ENCODE measurements at places on chromosomes 2 and 18.

DNA sequence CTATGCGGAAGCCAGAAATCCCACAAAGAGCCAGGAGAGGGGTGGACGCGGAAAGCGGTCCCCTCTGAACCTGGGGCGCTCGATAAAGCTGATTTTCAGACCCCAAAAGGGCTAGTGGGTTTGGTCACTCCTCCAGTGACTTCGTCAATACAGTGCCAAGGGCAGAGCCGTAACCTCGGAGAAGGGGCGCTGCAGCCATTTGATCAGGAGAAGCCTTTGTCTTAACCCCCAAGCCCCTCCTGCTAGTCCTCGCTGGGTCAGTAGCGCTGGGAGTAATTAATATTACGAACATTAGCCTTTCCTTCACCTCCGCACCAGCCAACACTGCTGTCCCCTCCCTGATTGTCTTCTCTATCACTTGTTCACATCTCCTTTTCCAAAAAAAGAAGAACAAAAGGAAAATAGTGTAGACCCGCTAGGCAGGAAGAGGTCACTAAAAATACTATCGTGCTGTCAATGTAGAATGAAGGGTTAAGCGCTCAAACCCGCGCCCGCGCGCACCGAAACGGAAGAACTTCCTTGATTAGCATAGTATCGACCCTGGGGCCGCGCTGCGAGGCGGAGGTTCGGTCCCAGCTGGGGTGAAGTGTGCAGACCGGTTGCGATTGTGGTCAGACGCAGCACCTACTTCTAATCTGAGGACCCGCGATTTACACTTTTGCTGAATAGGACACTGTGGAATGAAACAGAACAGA, 63.2 kb upstream of the MAPRE2 start:
- DNase-seq: peak; percentile 59

GRCh38 chr2:127810156-127810618, 784 bp downstream of the WDR33 start:
- no peak for DNase-seq

DNA sequence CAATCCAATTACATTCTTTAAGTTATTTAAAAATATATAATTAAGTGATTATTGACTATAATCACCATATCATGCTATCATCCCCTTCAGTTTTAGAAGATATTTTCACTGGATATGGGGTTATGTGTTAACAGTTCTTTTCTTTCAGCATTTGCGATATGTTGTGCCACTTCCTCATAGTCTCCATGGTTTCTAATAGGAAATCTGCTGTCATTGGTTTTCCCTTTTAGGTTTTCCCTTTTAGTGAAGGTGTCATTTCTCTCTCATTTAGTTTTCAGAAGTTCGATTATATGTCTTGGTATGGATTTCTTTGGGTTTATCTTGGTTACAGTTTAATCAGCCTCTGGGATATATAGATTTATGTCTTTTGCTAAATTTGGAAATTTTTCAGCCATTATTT, 34.8 kb upstream of the EPG5 start:
- DNase-seq: no peak

GRCh38 chr2:70047451-70047850, 39.8 kb upstream of the PCBP1 start:
- no peak for DNase-seq

DNA sequence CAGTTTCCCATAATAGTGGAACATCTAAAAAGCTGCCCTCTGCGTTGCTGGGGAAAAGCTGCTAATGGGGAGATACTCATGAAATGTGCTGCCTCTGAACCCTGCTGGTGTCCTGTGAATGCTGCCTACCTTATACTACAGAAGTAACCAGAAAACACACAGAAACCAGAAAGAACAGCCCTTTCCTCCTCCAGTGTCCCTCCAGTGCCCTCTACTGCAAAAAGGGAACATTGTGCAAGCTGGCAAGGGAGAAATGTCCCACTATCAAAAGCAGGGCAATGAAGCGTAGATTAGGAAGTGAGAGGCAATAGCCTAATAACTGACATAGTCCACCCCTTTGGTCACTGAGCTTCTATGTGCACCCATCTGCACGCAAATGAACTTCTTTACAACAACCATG, 162.7 kb upstream of the ETAA1 start:
- no peak for DNase-seq

DNA sequence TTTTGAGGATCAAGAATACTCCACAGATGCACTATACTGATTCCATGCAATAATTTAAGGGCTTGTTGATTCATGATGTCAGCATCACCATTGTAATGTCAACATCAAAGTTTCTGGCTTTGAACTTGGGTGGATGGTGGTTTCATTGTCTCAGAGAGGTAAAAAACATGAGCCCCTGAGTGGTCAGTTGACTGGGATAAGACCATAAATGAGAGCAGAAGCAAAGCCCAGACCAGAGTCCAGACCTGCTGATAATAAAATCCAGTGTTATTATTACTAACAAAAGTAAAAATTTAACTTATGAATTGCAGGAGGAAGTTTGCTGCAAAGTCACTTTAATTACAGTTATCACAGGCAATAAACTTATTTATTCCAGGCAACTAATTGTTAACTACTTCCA, 358.2 kb downstream of the GALNT13 start:
- no peak for DNase-seq

DNA sequence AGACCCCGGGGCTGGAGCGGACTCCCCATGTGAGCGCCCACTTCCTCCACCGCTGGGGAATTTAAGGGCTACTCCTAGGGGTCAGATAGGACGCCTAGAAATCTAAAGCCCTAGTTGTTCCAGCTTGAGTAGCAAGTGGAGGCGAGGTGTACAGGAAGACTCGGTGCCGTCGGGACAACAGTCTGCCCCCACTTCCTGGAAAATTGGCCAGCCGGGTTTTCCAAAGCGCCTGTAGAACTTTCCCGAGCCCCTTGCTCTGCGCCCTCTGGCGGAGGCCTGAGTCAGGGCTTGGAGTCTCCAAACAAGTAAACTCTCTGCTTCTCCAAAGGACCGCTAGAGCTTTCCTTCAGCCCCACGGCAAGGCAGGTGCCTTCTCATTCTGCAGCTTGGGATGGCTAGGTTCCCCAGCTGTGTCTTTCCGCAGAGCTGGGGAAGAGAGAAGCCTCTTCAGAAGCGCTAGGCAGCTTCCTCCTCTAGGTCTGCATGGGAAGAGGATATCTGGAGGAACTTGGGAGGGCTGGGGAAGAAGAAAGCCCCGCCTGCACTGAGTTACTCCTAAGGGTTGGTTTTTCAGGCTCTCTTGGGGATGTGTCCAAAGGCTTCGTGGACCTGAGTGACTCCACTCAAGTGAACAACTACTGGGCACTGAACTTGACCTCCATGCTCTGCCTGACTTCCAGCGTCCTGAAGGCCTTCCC, 681 bp downstream of the SPR start:
- DNase-seq: peak; percentile 53

GRCh38 chr2:14902953-14903352, 270.4 kb downstream of the LRATD1 start:
- no peak for DNase-seq

DNA sequence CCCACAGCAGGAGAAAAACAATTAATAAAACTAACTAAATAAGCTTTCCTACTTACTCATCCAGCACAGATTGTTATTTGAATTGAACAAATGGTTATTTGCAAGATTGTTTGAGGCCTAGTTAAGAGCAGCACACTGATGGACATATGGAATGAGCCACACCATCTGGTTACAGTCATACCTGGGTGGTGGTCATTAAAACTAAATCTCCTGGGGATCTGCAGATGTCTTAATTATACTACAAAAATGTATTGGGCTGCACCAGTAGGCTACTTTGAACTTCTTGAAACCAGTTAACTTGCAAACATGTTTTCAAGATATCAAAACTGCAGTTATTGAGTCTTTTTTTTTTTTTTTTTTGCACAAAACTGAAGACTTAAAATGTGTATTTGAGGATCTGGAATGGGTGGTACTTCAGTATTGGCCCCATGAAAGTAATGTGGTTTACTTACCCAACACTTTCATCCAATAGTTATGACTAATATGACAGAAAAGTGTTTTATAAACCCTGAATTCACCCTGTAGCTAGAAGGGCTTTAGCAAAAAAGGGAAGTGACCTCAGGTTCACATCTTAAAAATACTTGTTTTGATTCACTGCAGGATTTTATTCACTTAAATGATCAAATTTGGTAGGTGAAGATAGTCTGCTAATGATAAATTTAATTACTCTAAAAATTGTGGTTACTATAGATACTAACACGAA, 10.8 kb downstream of the AGFG1 start:
- no peak for DNase-seq

- no peak for DNase-seq
Observed at GRCh38 chr2:11983870-11984269, 237.4 kb downstream of the LPIN1 start.

DNA sequence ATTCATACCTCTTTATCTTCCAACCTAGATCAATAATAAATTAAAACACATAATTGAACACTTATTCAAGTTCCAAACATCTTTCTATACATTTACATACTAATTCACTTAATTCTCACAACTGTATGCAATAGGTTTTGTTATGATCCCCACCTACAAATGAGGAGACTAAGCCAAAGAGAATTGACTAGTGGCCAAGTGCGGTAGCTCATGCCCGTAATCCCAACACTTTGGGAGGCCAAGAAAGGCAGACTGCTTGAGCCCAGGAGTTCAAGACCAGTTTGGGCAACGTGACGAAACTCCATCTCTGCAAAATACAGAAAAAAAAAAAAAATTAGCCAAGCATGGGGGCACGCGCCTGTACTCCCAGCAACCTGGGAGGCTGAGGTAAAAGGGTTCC, 36.8 kb downstream of the KCNG3 start:
- DNase-seq: no peak

GRCh38 chr2:113760400-113760799, 4.0 kb upstream of the SLC35F5 start:
- DNase-seq: no peak

DNA sequence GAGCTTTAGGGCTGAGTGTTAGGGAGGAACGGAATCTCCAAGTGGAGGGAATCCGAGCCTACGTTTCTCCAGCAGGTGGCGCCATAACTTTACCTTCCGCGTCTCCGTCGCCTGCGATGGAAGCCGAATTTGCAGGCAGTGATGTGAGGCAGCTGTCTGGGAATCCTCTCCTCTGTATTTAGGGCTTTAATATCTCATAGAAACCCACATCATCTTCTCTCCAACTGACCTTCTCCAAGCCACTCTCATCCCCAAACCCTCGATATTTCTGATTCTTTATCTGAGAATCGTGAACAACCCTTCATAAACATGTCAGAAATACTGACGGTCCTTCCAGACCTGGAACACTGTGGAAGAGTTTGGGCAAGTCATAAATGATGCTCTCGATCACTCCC, 27.5 kb downstream of the SIX2 start:
- DNase-seq: peak; percentile 49

GRCh38 chr2:238107525-238108422, 7.6 kb downstream of the ESPNL start:
- no peak for DNase-seq

DNA sequence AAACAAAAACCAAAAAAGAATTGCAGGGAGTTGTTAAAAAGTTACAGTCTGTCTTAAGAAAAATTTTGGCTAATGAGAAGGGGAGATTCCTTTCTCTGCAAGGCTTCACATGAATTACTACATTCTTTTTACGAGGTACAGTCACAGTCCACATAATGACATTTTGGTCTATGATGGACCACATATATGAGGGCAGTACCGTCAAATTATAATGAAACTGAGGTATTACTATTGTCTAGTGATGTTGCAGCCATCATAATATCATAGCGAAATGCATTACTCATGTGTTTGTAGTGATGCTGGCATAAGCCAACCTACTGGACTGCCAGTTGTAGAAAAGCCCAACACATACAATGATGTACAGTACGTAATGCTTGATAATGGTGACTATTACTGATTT, 12.5 kb downstream of the SERPINB7 start:
- no peak for DNase-seq

DNA sequence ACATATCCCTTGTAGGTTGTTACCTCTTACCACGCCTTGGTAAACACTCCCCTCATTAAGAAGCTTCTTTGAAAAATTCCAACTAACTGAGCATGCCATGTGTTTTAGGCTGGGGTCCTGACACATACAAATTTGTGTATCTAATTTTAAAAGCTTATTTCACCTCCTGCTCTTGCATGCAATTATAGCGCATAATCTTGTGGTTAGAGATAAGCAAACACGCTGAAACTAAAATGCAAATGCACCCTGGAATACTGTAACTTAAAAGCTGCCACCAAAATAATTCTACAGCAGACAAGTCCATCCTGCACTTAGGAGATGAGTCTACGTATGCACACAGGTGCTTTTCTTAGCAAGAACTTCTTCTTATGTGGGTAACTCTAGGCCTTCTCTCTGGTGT, 990.2 kb downstream of the TSN start:
- no peak for DNase-seq

DNA sequence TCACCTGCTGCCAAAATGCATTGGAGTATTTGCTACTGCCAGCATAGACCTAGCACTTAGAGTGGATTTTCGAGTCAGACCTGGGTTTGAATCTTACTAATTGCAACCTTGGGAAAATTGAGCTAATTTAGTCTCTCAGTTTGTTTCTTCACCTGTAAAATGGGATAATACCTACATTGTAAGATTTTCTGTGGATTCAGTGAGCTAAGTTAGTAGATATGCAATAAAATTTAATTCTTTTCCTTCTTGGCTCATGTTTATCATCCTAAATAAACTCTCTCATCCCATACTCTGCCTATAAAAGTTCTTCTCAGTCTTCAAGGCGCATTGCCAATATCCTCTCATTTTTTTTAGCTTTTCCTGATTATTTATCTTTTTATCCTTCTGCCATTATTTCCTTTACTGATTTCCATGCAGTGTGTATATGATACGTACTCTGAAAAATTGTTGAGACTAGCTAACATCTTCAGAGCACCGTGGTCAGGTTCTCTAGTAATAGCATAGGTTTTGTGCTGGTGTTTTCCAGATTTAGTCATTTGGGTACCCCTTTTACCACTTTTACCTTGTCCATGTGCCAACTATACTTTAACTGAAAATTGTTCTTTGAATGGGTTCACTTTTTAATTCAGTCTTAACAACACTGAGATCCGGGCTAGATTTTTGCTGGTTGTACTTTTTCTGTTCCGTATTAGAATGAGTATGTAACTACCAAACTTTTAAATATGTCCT, 7.3 kb downstream of the CEP192 start:
- no peak for DNase-seq

GRCh38 chr2:186891185-186891621, 42.2 kb upstream of the ZSWIM2 start:
- no peak for DNase-seq

DNA sequence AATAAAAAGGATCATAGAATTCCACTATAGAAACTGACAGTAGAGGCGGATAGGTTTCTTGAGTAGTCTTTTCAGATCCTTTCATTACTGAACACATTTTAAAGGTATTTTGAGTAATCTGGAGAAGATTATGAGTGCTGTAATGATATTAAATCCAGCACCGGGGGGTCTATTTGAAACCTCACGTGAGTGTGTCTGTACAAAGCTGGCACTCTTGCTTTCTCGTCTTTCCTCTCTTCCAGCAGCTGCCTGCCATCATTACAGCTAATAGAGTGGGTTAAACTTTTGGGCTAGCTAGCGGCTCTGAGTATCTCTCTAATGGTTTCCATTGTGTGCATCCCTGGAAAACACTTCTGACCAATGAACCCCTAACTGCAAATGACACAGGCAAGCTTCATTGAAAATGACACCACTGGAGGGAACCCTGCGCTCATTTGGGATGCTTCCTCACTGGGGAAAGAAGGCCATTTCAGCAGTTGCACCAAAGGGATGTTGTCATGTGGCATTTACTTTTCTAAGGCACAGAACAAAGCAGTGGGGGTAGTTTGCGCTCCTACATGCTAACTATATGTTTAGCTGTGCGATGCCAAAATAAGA, 101.0 kb downstream of the HRH4 start:
- DNase-seq: no peak
